ENCODE measurements at places on chromosomes 2 and 18.

DNA sequence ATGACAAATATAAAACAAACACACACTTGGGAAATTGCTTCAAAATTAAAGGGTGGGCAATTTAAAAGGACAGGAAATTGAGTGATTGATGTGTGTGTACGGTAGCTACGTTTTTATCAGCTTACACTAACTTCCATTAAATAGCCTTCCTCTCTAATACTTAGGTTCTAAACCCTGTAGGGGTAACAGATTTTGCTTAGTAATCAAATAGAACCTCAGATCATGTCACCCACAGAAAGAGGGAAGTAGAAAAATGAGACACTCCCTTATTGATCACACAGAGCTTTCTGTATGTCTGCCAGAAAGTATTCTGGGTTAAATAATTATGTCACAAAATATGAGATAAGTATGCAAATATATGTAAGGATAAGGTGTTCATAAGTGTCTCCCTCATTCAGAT lies 93.3 kb downstream of the ICA1L start:
- no peak for DNase-seq

DNA sequence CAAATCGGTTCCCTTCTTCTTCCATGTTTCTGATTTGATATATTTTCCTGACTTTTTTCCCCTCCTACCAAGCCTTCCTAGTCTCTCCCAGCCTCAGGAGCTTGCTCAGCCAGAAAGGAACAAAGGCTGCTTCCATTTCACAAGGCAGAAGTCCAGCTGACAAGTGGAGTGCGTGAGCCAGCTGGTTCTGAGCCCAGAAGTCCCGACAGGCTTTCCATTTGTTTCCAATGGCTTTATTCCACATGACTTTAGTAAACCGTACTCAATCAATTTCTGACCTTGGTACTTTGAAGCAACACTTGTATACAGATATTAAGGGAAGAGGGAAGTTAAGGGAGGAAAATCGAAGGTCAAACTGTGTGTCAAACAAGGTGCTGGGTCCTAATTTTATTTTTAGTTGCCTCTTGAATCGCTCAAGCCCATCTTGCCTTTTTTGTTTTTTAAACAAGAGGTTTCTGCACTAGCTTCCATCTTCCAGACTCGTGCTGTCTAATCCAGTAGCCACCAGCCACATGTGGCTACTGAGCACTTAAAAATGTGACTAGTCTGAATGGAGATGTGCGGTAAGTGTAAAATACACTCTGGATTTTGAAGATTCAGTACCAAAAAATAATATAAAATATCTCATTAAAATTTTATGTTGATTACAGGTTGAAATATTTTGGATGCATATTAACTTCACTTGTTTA lies 36.2 kb downstream of the WIPF1 start:
- DNase-seq: no peak

GRCh38 chr2:13583609-13584008 lies 866.9 kb downstream of the TRIB2 start:
- DNase-seq: no peak

GRCh38 chr2:241540401-241540770 lies 18.2 kb upstream of the BOK start:
- no peak for DNase-seq

GRCh38 chr2:240341064-240341463 lies 94.4 kb upstream of the GPC1 start:
- DNase-seq: no peak

DNA sequence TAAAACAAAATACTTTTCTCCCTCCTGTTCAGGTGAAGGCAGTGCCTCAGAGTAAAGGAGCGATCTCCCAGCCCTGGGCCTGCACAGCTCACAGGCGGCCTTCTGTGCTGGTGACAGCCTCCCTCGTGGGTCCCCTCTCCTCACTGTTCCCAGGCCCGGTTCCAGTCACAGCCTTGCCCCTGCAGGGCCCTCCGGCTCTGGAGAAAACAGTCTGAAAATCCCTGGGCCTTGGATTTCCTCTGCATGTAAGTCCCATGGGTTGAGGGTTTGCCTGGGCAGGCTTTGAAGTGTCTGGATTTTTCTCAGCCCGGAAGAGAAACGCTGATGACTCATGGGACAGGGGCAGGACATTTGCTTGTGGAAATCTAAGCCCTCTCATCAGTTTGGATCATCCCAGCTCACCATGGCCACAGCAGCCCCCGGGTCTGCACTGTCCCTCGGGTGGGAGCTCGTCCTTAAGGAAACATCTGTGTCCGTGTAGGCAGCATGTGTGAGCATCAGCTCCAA lies 186.1 kb upstream of the RAB12 start:
- DNase-seq: no peak

DNA sequence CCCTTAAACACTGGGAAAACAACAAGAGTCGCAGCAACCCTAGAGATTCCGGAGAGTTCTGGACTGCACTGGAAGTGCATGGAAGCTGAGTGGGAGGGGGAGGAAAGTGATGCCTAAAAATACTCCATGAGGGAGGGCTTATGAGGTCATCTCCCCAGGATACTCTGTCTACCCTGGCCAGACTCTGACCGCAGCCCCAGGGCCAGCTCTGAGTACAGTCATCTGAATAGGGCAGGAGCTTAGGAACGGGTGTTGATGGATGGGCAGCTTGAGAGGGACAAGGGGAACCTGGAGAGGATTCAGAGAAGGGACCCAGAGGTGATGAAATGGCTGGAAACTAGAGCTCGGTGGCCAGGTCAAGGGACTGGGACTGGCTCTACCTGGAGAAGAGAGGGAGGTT lies 79.3 kb upstream of the IGFBP5 start:
- no peak for DNase-seq

DNA sequence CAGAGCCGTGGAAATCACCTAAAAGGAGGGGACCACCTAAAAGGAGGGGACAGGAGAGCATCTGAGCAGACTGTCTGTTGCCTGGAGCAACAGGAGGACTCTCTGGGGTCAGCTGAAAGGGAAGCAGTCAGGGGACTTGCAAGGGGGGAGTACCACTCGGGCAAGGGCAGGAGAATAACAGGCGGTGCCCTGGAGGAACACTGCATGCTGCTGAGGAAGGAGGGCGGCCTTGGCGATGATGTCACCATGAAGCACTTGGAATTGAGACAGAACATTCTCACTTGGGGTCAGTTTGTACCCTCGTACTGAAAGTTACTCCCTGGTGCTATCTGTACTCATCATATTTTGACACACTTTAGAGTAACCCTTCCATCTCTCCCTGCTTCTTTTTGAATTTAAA lies 18.4 kb downstream of the SIX3 start:
- no peak for DNase-seq

DNA sequence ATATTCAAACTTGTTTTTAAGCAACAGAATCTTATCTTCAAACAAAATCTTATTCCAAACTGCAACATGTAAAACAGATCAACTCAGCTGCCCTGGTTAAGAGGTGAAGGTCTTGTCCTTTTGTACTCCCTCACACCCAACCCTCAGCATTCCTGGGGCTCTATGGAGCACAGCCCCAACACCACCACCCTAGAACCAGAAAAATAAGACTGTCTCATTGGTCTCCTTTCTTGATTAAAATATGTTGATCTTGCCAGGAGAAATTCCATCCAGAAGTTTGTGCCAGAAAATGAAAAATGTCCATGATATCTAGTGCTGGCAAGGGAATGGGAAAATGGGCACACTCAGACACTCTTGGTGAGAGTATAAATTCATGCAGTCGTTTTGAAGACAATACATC lies 62.1 kb upstream of the TMEM17 start:
- DNase-seq: no peak

GRCh38 chr2:9060819-9061218 lies 57.3 kb upstream of the MBOAT2 start:
- DNase-seq: no peak

DNA sequence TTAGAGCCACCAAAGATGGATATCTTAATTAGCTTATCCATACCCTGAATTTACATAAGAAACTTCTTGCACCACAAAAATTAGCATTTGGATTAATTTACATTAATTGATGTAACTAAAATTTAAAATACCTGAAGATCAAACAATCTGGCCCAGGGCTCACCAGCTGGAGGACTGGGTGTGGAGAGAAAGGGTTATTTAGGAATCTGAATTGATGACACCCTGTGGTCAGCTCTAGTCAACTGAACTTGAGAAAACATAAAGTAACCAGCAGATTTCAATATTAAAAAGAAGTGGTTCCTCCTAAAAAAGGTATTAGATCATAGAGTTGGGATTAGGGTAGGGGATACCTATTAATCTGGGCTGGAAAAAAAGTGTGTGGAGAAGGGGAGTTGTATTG lies 122.5 kb downstream of the STRN start:
- no peak for DNase-seq

DNA sequence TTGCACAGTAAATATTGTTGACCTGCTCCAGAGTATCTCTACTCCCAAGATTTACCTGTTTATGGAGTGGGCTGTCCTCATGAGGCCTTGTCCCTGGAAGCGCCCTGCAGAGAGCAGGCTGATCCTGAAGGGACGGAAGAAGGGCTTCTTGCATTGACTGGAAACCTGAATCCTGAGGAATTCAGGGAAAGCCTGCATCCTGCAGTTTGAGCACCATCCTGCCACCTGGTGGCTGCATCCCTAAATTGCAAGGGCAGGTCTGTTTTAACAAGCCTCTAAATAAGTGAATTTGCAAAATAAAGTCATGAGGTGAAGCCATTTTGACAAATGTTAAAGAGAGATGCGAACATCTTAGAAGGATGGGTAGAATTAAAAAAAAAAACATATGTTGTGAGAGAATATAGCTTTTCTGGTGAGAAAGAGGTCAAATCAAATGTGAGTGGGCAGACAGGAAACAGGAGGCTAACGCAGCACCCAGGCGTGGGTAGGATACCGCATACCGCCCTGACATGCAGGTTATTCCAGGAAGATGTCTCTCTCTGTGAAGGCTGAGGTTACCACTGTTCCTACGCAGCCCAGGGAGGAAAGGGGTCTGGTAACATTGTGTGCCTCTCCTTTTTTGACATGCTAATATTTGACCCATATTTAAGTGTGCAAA lies 754.9 kb downstream of the RNF144A start:
- peak; percentile 88 for DNase-seq

- DNase-seq: no peak
These were observed 4.4 kb downstream of the MAP4K3 start for GRCh38 chr2:39432701-39433100.

- DNase-seq: no peak
These were observed 341.3 kb downstream of the MYCN start for GRCh38 chr2:16281451-16282335.

DNA sequence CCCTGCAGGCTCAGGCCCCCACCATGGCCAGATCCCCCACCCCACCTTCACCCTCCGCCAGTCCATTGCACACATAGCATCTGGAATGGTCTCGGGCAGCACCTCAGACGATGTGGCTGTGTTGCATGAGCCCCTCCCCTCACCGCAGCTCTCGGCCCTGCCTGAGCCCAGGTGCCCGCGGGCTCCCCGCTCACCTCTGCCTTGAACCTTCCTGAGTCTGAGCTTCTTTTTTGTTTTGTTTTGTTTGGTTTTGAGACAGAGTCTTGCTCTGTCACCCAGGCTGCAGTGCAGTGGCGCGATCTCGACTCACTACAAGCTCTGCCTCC lies 20.1 kb downstream of the RRM2 start:
- no peak for DNase-seq

DNA sequence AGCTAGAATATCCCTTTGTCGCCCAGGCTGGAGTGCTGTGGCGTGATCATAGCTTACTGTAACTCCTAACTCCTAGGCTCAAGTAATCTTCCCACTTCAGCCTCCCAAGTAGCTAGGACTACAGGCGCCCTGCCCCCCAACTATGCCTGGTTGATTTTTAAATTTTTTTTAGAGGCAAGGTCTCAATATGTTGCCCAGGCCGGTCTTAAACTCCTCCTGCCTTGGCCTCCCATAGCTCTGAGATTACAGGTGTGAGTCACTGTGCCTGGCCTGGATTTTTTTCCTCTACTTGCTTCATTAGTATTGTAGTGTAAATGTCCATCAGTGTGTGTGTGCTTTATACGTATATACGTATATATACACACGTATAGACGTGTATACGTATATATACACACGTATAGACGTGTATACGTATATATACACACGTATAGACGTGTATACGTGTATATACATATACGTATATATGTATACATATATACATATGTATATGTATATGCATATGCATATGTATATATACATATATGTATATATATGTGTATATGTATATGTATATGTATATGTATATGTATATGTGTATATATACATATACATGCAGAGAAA lies 124.4 kb downstream of the DIS3L2 start:
- DNase-seq: no peak

DNA sequence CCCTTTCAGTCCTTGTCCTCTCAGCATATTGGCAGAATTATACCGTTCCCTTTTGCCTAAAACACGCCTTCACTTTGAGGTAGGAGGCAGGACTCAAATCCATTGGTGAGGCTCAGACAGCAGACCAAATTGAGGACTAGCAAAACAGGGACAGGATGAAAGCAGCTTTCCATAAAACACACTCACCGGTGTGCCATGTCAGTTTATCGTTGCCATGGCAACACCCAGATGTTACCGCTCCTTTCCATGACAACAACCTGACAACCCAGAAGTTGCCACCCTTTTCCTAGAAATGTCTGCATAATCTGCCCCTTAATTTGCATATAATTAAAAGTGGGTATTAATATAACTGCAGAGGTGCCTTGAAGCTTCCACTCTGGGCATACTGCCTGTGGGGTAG lies 730.4 kb downstream of the METTL4 start:
- DNase-seq: no peak

DNA sequence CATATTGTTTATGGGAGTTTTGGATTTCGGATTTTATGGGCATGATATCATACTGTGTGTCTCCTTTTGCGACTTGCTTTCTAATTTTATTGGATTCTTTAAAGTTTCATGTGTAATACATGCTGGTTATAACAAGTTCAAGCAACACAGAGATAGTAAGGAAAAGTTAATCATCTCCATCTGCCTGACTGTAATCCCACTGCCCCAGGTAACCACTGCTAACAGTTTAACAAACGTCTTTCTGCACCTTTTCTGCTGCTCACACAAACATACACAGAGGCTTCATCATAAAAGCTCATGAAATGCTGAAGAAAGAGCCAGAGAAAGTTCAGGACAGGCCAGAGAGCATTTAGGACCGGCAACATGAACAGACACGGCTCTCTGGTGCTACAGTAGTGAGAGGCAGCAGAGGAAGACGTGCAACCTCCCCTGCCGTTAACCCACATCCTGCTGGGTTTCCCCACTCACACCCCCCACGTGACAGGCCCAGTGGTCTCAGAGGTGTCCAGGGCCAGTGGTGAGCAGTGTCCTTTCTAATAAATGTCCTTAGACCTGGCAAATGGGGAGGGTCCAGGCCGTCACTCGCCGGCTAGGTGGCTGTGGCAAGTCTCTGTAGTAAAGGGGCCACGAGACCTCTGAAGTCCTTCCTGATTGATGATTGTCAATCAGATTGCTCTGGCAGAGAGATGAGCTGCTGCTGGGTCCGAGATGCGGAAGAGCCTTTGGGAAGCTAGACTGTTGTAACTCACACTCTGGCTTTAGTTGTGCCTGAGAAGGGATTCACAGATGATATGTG lies 43.0 kb upstream of the SLC1A4 start:
- DNase-seq: peak; percentile 87

GRCh38 chr18:2636126-2636631 lies 19.3 kb upstream of the SMCHD1 start:
- no peak for DNase-seq

- no peak for DNase-seq
These were observed 78.9 kb downstream of the COPS8 start for GRCh38 chr2:237164474-237165042.
